CD4-positive, alpha-beta T cell treated with Interleukin-4 for 4 hours (primary cell): ENCODE measurements at places on chromosomes 3 and 15.

GRCh38 chr15:55681631-55682030 lies 61.3 kb downstream of the PRTG start:
- DNase-seq: no peak

- DNase-seq: no peak
Observed at GRCh38 chr3:158404131-158404718, 166.8 kb upstream of the MLF1 start.

DNA sequence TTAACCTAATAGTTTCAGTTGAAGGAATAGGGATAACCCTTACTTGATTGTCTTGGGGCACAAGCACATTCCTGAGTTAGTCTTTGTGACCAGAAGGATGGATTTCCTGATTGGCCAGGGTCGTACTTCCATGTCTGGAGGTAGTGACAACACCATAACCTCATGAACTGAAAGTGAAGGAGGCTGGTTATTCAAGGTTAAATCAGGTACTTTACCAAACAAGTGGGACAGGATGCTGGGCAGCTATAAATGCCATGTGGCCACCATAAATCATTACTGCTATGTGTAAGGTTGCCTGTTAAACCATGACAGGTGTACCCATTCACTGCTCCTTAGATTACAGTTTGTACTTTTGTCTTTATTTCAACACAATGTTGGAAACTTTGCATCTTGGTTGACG lies 128.3 kb upstream of the SAMMSON start:
- no peak for DNase-seq

DNA sequence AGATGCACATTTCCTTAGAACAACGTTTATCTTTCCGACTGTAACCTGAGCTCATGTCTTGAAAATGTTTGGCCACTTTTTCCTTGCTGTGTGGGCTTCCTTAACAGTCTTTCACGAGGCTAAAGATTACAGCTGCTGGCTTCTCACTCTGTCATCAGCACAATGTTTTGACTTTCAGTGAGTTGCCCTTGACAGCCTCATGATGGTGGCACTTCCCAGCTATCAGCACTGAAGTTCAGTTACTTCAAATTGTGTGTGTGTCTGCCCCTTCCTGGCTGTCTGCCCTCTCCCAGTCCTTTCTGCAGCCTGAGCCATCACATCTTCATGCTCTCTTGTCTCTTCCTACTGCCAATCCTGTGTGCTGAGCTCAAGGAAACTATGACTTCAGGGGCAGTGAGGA lies 152.2 kb downstream of the NTRK3 start:
- DNase-seq: no peak

DNA sequence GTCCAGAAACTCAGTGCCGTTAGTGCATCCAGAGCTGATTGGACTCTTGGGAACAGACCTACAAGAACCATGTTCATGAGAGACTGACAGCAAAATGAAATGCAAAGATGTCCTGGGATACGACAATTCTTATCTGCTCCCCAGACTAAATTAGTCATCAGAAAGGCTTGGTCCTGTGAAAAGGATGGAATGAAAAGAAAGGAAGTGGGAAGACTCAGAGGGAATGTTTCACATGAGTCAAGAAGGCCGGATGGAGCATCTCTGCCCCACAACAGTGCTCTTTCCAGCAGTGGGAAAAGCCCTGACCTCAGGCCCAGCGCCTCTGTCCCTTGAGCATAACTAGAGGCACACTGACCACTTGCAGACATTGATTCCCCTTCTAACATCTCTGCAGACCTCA lies 39.3 kb upstream of the UACA start:
- DNase-seq: no peak

DNA sequence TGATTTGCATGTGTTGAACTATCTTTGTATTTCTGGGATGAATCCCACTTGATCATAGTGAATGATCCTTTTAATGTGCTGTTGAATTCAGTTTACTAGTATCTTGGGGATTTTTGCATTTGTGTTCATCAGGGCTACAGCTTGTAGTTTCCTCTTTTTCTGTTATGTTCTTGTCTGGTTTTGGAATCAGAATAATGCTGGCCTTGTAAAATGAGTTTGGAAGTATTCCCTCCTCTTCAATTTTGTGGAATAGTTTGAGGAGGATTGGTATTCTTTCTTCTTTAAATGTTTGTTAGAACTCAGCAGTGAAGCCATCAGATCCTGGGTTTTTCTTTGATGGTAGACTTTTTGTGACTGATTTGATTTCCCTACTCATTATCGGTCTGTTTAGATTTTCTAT lies 63.1 kb upstream of the FBN1 start:
- DNase-seq: no peak

DNA sequence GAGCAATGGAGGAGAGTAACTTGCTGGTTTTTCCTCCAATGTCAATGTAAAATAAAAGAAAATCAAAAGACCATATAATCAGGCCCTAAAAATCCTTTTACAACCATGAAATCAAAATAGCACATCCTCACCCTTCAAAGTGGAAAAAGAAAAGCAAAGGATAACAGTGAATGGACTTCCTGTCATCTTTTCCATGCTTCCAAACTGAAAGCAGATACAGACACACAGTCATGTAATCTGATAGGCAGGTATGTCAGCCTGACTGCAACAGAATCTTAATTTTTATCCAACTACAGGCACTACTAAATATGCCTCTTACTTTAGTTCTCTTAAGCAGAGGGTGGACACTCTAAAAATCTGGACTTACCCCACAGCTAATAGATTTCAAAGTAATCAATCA lies 27.8 kb upstream of the IGDCC4 start:
- no peak for DNase-seq

DNA sequence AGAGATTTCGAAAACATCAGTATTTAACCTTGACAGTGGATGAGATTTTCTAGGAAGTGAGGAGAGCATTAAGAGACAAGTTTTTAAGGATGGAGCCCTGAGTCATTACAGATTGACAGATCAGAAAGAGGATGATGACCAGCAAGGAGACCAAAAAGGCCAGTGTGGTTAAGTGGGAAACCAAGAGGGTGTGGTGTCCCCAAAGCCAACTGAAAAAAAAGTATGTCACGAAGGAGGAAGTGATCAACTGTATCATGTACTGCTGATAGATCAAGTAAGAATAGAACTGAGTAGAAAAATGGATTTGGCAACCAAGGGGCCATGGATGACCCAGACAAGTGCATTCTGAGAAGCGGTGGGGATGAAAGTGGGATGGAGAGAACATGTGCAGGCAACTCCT lies 491.8 kb downstream of the FHIT start:
- DNase-seq: no peak

GRCh38 chr3:171001957-171002694 lies 24.4 kb downstream of the SLC2A2 start:
- no peak for DNase-seq

GRCh38 chr15:95680728-95681127 lies 649.8 kb upstream of the NR2F2 start:
- no peak for DNase-seq

GRCh38 chr3:39121621-39122020 lies 14.1 kb downstream of the TTC21A start:
- no peak for DNase-seq

GRCh38 chr3:152719264-152719663 lies 115.7 kb upstream of the P2RY1 start:
- no peak for DNase-seq

- DNase-seq: no peak
Observed at GRCh38 chr3:55090291-55090690, 162.4 kb upstream of the LRTM1 start.

DNA sequence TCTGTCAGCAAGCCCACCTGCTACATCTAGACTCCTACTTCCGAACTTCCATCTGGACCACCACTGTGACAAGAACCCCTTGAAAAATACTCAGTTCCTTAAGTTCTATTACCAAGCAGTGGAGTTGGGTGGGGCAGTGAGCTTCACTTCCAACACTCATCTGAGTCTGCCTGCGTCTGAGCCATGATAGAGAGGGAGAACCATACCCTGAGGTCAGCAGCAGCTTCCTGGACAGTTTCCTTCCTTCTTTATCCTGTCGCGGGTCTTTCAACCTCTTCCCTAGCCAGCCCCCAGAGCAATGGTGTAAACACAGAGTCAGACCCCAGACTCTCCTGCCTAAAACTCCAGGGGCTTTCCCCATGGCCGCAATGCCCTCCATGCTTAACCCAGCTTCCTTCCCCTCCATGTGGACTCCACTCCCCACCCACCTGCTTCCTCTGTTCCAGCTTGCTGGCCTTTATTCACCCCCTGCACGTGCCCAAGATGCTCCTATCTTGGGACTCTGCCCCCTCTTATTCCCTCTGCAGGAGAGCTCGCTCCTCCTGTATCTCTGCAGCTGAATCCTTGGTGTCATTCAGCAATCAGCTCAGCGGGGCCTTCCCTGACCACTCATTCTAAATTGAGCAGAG lies 211.2 kb downstream of the SHQ1 start:
- no peak for DNase-seq

DNA sequence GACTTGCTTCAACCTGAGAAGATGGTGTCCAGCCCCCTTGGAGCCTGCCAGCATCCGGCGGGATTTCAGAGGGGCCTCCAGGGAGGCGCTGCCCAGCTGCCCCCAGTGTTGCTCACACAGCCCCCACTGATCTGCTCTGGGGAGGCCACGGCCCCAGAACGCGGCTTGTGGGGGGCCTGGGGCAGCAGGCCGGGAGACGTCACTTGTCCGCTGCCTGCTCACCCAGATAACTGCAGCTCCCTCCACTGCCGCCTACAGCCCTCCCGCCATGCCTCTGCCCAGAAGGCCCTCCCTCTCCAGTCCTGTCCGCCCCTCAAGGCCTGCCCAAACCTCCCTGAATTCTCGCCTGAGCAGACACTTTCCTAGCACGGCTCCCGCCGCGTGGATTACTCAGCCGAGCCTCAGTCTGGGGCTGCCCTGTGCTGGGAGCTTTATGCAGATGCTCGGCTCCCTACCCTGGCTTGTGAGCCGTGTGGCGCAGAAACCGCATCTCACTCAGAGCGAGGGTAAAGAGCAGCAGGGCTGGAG lies 17.2 kb upstream of the ADIPOQ start:
- no peak for DNase-seq

- no peak for DNase-seq
Observed at GRCh38 chr15:39512643-39513042, 68.2 kb upstream of the THBS1 start.

GRCh38 chr15:99734575-99734974 lies 1.3 kb upstream of the LYSMD4 start:
- DNase-seq: no peak

DNA sequence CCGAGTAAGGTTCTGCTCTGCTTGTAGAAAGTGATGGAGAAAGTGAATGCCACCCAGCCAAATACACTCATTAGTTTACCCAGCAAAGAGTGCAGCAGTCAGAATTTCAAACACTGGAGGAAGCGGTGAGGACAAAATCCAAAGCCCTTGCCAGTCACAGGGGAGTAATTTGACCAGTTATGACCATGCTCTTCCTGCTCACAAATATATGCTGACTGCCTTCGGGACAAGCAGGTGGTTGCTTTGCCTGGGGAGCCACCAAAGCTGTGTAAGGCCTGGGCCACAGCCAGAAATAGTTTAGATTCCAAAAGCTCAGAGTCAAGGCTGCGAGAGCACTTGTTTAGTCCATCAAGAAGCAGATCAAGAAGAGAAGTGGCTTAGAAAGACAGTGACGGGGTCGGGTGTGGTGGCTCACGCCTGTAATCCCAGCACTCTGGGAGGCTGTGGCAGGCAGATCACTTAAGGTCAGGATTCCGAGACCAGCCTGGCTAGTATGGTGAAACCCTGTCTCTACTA lies 51.0 kb upstream of the ATP13A3 start:
- DNase-seq: no peak

- no peak for DNase-seq
Observed at GRCh38 chr3:77040216-77040615, 317 bp downstream of the ROBO2 start.

- DNase-seq: no peak
Observed at GRCh38 chr3:168436245-168436724, 340.6 kb upstream of the GOLIM4 start.

GRCh38 chr15:71276336-71276665 lies 161.0 kb downstream of the THSD4 start:
- no peak for DNase-seq

DNA sequence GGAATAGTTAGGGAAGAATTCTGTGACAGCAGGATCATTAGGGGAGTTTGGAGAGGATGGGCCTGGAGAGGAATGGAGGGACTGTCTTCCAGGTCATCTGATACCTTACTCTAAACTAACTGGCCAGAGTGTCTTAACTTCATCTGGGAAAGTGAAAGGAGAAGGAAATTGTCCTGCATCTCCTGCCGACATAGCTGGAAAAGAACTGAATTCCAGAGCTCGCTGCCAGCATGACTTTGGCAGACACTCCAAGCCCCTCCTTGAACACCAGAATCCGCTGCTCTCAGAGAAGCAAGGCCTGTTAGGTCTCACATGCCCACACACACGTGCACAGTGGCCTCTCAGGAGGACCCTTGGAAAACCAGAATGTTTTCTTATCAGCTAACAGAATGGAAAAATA lies 10.5 kb downstream of the ABI3BP start:
- no peak for DNase-seq

- peak; percentile 76 for DNase-seq
Observed at GRCh38 chr3:184543843-184544512, 17.6 kb upstream of the EPHB3 start.
